A549 treated with dexamethasone at 1 μM for 4 hours (cell line): ENCODE measurements at places on chromosomes 11 and 22. TPM values are rescaled to one million over a fixed set of nuclear protein-coding genes. Genes with fewer than 3 reads are reported as not detected.

AGBL2 gene
- total RNA-seq, result 0.59 to 1.1 TPM (median 0.92 TPM) in 5 replicates

NDUFV1 gene
- 130 to 145 TPM (median 142 TPM) in 5 replicates for total RNA-seq

C2CD2L gene
- 3.1 to 5.9 TPM (median 5.1 TPM) in 5 replicates for total RNA-seq

OR6T1 gene
- not detected in 5 replicates for total RNA-seq

OR51F1 gene
- not detected in 5 replicates for total RNA-seq

NAT10 gene
- total RNA-seq, result 43.8 to 51.9 TPM (median 51.3 TPM) in 5 replicates

CARD10 gene
- total RNA-seq, result 18.5 to 31.8 TPM (median 31.7 TPM) in 5 replicates

MS4A15 gene
- total RNA-seq, result not detected in 5 replicates

OR4C15 gene
- total RNA-seq, result not detected in 5 replicates

OR52K1 gene
- total RNA-seq, result not detected in 5 replicates

PDE3B gene
- total RNA-seq, result 1.5 to 2.2 TPM (median 2.2 TPM) in 5 replicates

GSTT2B gene
- 0.16 to 0.35 TPM (median 0.26 TPM) in 5 replicates for total RNA-seq

APOBEC3H gene
- 0.18 to 0.45 TPM (median 0.30 TPM) in 5 replicates for total RNA-seq

C11orf87 gene
- total RNA-seq, result 0.02 TPM in 2 of 5 replicates, not detected in the others

FLRT1 gene
- 0.04 to 0.08 TPM (median 0.05 TPM) in 5 replicates for total RNA-seq

SMC1B gene
- total RNA-seq, result 0.02 to 0.05 TPM (median 0.03 TPM) in 4 of 5 replicates, not detected in the other

OR56A4 gene
- not detected in 5 replicates for total RNA-seq

GRM5 gene
- not detected in 5 replicates for total RNA-seq

PATE4 gene
- total RNA-seq, result not detected in 5 replicates

IGLL5 gene
- total RNA-seq, result not detected in 5 replicates

EMSY gene
- total RNA-seq, result 10.3 to 16.4 TPM (median 12.5 TPM) in 5 replicates

GPR83 gene
- total RNA-seq, result 0.07 to 0.17 TPM (median 0.13 TPM) in 5 replicates
